ENCODE measurements at places on chromosomes 5 and 9.

- no peak for DNase-seq
Measured at GRCh38 chr9:92291577-92291976, 1.9 kb downstream of the IARS1 start.

- no peak for DNase-seq
Measured at GRCh38 chr9:82736701-82737100, 326.2 kb downstream of the RASEF start.

GRCh38 chr9:13411791-13412190 is 132.3 kb upstream of the MPDZ start:
- DNase-seq: no peak

DNA sequence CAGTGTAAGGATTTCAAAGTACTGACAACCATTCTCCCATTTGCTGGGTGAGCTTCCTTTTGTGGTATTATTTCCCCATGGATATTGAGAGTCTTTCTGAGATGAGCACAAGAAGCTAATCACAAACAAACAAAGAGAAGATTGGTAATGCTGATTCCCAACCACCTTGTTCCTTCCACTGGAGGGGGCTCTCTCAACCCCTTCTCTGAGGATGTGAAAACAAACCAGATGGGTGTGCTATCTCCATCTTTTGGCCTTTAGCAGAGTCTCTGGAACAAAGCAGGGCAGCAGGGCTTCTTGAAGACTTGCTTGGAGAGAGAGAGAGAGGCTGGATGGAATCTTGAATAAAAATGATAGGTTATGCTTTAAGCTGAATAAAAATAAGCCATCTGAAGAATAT is 576.7 kb upstream of the ZNF462 start:
- DNase-seq: no peak

DNA sequence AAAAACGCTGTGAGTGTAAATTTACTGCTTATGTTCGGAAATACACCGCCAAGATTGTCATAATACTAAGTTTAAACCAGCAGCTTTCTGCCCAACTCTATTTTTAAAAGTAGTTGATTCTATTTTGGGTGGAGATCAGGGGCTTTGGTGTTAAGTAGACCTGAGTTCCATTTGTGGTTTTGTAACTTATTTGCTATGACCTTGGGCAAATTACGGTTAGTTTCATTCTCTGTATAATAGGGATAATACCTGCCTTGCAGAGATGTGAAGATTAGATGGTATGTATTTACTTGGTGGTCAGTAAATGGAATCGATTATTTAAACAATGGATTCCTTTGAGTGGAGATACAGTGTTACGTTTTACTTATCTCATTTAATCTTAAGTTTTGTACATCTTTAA is 1.6 kb downstream of the RAD23B start:
- no peak for DNase-seq

GRCh38 chr9:37324261-37324683 is 98.2 kb upstream of the GRHPR start:
- DNase-seq: no peak

- DNase-seq: no peak
Measured at GRCh38 chr9:94807556-94807955, 81.1 kb downstream of the AOPEP start.

GRCh38 chr5:38515646-38516045 is 40.8 kb downstream of the LIFR start:
- no peak for DNase-seq

DNA sequence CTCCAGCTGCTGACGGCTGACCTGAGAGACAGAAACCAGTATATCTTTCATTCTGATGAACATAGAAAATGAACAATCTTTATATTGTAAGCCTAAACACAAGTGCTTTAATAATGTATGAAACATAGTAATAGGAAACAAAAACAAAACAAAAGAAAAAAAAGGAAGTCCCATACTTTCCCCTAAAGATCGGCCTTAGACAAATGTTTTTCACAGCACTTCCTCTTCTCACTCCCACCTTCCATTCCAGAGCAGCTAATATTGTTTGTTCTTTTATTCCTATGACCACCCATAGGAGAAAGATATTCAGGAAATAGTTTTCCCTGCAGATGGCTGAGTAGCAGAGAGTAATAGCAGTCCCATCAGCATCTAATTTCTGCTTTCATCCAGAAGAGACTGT is 194.4 kb upstream of the SLC27A6 start:
- no peak for DNase-seq

- peak; percentile 94 for DNase-seq
Measured at GRCh38 chr5:108748401-108749127, 867 bp downstream of the FER start.

DNA sequence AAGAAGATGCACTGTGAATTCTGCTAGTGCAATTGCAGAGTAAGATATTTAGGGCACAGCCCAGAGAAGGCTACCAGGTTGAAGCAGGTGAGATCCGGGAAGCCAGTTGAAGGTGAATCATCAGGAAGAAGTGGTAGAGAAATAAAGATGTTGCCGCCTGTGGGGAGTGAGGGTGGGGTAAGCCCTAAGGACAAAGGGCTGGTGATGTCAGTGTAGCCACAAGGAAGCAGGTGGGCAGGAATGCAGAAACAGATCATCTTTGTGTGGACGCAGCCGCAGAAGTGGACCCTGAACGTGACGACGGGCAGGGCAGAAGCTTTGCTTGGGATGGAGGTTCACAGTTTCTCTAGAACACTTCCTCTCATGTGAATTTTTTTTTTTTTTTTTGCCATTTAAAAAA is 164.2 kb downstream of the ACTL7B start:
- no peak for DNase-seq

- DNase-seq: no peak
Measured at GRCh38 chr5:133269691-133270090, 217.9 kb downstream of the HSPA4 start.

GRCh38 chr9:86405926-86406325 is 51.7 kb upstream of the TUT7 start:
- DNase-seq: no peak

DNA sequence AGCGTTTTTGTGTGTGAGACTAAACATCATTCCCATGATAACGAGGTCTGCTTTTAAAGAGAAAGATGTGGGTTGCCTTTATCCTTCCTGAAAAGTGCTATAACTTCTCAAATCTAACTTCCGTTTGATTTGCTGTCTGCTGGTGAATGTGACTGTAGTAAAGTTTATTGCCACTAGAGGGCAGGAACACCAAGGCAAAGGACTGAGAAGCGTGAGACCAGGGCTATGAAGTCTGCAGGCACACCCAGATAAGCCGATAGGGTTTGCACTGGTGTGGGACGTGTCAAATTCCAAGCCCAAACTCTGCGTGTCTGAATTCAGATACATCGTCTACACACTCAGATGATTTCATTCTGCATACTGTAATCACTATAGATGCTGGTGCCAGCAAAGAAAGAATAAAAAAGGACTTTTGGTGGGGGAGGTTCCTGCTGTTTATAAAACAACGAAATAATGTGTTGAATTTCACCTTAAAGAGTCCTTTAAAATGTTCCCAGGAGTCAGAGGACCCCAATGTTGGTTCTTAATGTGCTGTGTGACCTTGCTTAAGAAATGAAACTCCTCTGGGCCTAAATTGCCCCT is 87.2 kb downstream of the PTTG1 start:
- DNase-seq: peak; percentile 29

GRCh38 chr5:103474677-103475076 is 87.9 kb downstream of the NUDT12 start:
- DNase-seq: no peak

GRCh38 chr9:98864281-98865174 is 57.1 kb downstream of the GALNT12 start:
- no peak for DNase-seq

DNA sequence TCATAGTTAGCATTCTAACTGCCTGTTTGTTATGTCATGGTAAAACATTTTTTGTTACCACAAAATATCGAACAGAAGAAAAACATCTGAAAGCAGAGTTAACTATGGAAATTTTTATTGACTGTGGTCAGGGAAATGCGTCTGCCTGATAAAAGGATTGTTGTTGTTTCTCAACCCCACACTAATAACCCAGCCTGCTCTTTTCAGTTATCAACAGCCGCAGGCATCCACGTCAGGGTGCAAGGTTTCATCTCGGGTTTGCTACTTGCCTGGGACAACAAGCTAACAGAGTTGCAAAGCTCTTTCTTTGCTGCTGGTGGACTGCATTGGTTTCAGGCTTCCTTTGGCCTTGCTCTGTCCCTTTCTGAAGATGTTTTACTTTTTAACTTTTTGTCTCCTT is 969.2 kb downstream of the CDH18 start:
- no peak for DNase-seq

GRCh38 chr5:87781976-87782375 is 369.2 kb upstream of the CCNH start:
- no peak for DNase-seq

All from stimulated activated CD4-positive, alpha-beta T cell treated with anti-CD3 and anti-CD28 coated beads, Interleukin-1b, Interleukin-23, amount 100 ng/mL, for 1 hour (primary cell).